ENCODE measurements at places on chromosomes 6 and 20.

DNA sequence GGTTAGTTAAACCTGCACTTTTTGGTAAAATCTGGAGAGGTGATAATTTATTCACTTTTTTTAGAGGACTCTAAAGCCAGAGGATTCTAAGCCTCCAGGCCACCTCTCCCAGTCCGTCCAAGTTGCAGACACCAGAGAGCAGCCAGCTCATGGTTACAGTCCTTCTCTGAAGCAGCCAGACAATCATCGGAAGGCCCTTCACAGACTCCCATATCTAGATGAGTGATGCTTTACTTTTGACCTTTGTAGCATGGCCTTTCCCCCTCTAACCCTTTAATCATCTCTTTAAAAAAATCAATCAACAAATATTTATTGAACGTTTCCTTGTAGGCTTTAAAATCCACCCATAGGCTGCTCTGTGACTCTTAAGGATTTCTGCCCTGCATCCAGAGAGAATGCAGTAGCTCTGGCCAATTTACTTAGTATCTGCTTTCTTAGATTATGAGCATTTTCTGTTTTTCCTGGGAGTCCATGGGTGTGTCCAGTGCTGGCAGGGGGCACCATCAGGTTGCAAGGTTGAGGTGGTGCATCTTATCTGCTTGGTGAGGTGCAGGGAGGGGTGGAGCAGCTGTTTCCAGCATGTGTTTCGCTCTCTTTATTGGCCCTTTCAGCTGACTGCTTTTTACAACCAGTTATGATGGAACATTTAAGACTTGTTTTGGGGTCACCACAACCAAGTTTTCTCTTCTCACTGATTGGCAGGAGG is 58.6 kb downstream of the JARID2 start:
- no peak for DNase-seq

- DNase-seq, result no peak
Observed at GRCh38 chr6:13496513-13497190, 9.3 kb upstream of the GFOD1 start.

DNA sequence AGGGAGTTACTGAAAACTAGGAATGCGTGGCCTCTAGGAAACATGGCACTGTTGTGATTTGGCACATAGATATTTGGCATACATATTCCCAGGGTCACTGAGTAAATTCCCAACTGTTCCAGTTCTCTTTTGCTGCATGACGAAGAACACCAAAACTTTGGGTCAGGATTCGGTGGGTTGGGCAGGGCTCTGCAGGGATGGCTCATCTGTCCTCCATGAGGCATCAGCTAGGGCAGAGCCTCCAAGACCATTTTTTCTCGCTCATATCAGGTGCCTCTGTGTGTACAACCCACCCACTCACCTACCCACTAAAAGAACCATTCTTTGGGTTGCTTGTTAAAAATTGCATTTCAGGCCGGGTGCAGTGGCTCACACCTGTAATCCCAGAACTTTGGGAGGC is 57.1 kb downstream of the SSR1 start:
- no peak for DNase-seq

DNA sequence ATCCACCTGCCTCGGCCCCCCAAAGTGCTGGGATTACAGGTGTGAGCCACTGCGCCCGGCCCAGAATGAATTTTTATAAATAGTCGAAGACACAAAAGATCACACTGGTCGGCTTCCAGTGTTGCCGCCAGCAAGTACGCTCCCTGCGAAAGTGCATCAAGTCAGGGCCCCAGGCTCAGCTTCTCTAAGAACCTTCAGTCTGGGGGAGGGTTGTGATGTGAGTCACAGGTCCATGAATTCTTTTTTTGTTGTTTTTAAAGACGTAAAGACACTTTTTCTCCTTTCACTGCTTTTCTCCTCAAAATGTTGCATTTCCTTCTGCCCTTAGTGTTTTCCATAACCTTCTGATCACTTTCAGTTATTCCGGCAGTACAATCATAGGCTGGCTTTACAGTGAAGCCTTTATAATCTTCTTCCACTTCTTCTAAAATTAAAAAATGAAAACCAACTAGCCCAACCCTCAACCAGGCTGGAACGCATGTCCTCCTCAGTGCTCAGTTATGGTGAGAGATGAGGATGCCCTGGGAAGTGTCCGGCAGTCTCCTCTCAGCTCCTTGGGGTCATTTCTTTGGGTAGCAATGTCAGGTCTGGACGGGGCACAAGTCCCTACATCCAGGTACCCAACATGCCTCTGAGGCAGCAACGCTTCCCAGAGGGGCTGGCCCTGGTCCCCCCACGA is 66.6 kb downstream of the CSE1L start:
- DNase-seq, result no peak

DNA sequence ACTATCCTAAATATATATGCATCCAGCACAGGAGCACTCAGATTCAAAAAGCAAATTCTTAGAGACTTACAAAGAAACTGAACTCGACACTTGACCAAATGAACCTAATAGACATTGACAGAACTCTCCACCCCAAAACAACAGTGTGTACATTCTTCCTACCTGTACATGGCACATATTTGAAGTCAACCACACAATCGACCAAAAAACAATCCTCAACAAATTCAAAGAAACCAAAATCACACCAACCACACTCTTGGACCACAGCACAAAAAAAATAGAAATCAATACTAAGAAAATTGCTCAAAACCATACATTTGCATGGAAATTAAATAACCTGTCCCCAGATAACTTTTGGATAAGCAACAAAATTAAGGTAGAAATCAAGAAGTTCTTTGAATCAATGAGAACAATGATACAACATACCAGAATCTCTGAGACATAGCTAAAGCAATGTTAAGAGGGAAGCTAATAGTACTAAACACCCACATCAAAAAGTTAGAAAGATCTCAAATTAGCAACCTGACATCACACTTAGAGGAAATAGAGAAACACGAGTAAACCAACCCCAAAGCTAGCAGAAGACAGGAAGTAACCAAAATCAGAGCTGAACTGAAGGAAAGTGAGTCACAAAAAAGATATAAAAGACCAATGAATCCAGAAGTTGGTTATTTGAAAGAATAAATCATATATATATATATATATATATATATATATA is 12.5 kb upstream of the TREM1 start:
- no peak for DNase-seq

DNA sequence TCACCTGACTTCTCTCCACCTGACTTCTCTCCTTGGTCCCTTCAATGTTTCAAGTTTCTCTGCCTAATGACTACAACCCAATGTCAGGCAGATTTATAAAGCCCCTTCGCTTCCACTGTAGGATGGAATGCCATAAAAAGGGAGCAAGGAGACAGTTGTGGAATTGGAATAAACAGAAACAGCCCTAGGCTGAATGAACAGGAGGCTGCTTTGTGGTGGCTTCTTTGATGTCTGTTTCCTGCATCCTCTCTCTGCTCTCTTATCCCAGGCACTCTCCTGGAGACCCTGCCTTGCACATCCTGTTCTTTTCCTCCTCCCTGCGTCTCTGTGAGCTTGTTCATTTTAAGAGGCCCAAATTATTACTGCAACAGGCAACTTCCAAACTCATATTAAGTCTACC is 16.9 kb downstream of the MUCL3 start:
- DNase-seq, result no peak

DNA sequence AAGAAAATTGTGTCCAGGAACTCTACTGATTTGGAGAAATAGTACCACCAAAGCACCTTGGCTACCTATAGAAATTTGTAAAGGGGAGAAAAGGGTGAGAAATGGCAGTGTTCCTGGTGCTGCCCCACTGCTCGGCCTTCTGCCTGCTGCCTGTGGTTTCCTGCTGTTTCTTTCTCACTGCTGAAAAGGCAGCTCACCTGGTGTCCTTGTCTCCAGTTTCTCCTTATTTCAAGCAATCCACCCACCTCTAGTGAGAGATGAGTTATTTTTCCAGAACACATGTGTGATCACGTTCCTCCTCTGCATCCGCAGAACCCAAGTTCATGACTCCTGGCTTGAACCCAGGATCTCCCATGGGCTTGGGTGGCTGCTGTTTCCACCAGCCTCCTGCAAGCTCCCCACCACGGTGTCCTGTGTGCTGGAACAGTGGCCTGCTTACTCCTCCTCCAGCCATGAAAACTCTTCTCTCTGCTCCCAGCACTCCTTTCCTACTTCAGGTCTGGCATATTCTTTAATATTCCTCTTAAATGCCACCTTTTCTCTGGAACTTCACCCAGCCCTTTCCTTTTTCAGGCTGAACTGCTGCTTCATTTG is 48.9 kb downstream of the ELOVL2 start:
- DNase-seq, result no peak

- DNase-seq, result no peak
Observed at GRCh38 chr6:169714595-169714994, 9.7 kb downstream of the PHF10 start.

DNA sequence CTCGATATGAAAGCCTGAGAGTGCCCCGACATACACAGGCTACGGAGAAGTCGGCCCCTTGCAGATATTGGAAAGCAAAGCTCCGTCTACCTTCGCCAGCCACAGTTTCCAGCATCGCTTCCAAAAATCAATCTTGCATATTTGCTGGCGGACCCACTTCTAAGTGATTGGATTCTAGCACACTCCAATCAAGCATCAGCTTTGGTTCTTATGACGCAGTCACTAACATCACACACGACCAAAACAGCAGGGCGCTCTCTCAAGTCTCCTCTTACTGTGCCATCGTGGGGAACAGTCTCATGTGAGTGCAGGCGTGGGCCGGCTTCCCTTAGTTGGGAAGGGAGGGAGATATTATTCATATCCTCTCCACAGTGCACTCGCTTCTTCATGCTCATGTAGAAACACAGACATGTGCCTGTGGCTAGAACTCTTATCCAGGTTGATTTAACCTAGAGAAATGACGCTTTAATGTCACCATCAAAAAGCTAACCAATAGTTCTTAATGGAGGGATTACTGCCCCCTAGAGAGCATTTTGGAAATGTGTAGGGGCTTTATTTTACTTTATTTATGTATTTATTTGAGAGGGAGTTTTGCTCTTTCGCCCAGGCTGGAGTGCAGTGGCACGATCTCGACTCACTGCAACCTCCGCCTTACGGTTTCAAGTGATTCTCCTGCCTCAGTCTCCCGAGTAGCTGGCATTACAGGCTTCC is 229.8 kb downstream of the SOD2 start:
- no peak for DNase-seq

- no peak for DNase-seq
Observed at GRCh38 chr20:41366546-41367392, at the start of gene EMILIN3. TSS of gene EMILIN3 (minus strand) at chr20:41366818. CDS start at chr20:41366634, 184 bp downstream.

- DNase-seq, result no peak
Observed at GRCh38 chr6:123838505-123839234, 35.0 kb downstream of the NKAIN2 start.

GRCh38 chr6:144845186-144845585 is 560.1 kb downstream of the UTRN start:
- no peak for DNase-seq

DNA sequence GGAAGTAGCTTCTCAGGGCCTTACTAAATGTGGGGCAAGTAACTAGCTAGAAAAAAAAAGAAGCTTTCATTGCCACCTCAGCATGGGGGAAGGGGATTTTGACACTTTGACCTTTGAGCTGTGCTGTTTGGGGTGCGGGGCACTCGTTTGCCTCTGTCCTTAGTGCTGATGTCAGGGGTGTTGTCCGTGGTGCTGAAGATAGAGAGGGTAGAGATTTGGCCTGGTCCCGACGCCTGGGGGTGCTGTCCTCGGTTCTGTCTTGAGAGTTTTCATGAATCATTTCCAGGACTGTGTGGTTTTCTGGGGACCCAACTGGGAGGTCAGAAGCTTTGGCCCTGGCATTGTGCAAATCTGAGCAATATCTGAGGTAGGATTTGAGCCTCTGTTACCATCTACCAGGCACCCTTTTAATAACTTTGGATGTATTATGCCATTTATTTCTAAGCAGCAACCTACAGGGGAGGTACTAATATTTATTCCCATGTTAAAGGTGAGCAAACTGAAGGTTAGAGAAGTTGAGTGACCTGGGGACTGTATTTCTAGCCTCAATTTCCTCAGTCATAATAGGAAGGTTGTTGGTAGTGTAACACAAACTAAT is 78.0 kb downstream of the DLGAP4 start:
- peak; percentile 25 for DNase-seq

- DNase-seq, result no peak
Observed at GRCh38 chr6:82624251-82624650, 260.6 kb downstream of the TPBG start.

DNA sequence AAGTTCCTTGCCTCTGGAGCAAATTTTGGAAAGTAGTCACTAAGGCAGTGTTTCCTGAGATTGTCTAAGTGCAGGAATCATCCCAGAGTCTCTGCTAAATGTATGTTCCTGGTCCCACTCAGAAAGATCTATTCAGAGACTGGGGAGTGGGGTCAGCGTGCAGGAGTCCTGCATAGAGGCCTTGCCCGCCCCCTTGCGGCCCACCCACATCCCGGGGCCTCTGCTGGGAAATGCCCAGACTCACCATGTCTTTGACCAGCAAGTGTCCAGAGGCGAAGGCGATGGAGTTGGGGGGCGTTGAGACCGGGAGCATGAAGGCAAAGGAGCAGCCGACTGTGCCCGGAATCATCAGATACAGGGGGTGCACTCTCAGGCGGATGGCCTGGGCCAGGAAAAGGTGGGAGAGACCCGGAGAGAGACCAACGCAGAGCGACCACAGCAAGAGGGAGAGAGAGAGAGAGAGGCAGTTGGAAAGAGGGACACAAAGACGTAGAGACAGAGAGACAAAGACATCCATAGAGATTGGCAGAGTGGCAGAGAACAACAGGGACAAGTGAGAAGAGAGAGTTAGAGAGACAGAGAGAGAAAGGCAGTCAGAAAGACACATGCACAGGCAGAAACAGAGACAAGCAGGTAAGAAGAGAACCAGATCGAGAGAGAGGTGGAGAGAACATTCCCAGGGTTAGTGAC is 12.9 kb upstream of the OCSTAMP start:
- DNase-seq, result no peak

DNA sequence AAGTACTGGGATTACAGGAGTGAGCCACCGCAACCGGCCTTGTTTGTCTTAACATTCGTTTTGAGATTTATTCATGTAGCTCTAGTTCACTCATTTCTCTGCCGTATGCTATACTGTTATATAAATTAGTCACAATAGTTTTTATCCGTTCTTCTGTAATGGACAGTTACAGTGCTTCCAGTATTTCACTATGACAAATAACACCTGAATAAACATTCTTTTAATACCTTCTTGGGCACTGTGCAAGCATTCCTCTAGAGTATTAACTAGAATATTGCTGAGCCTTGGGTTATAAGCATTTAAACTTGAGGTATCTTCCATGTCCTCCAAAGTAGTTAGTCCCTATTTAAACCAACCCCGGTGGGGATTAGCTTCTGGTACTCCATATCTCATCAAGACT is 45.6 kb downstream of the STK38 start:
- DNase-seq, result no peak

- DNase-seq, result no peak
Observed at GRCh38 chr20:25220021-25220730, 24.7 kb downstream of the ENTPD6 start.

GRCh38 chr20:44810391-44811149 is at the start of gene RIMS4:
TSS of gene RIMS4 (minus strand) at chr20:44810546. CDS start at chr20:44810271, 275 bp downstream.
- DNase-seq, result no peak

- DNase-seq, result no peak
Observed at GRCh38 chr20:33463332-33464101, 20.0 kb upstream of the SNTA1 start.

All from naive thymus-derived CD8-positive, alpha-beta T cell (primary cell).